Activated T-cell treated with anti-CD3 and anti-CD28 coated beads for 24 hours (primary cell): ENCODE measurements at places on chromosomes 3 and 15.

DNA sequence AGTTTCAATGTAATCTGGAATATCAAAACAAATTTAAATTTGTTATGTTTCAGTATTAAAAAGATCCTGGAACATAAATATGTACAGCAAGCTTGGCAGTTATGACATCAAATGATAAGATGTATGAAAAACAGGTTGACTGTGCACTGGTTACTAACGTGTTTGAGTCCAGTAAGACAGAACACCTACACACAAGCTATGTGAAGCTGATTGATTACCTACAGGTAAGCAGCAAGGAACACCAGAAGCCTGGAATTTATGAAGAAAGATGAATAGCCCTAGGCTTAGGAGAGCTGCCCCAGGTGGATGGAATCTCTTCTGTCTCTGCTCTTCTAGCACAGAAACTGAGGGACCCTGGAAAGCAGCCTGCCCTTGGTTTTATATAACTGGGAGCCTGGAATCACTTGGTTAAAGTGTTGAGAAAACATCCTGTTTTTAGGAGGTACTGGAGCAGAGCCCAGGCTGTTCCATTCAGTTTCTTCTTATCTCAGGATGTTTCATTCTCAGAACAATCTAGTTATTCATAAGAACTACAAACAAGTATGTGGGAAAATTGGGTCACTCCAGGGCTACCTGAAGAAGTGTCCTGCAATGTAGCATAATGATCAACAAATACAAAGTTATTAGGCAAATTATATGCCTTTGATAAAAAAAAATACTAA lies 36.3 kb downstream of the SLITRK3 start:
- no peak for DNase-seq

GRCh38 chr3:178233371-178234071 lies 302.7 kb upstream of the KCNMB2 start:
- no peak for DNase-seq

GRCh38 chr3:14810801-14811661 lies 7.7 kb upstream of the FGD5 start:
- DNase-seq, result no peak

GRCh38 chr3:181369637-181370036 lies 342.1 kb upstream of the SOX2 start:
- DNase-seq, result no peak

DNA sequence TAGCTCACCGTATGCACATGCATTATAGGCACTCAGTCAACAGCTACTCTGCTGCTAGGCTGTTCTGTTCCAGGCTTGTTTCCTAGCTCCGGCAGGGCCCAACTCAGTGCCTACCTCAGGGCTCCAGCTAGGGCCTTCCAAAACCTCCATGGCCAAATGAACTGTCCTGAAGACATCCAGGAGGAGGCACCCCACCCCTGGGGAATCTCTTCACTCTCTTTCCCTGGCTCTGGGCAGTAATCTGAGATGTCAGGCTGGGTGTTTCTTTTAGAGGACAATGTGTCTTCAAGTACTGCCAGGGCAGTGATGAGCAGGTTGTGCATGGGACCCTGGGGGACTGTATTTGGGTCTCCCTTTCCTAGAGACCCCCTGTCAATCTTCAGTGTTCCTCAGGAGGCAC lies 38.3 kb upstream of the TPM1 start:
- no peak for DNase-seq
